ENCODE measurements at places on chromosomes 2 and 18.
A peak's percentile ranks its signal among the peaks of the same experiment; 100 is the strongest.

GRCh38 chr18:50266248-50266704, at the start of gene CFAP53:
TSS of gene CFAP53 (minus strand) at chr18:50266495. CDS start at chr18:50266404, 91 bp downstream.
- peak; percentile 95 for DNase-seq

- no peak for DNase-seq
Measured at GRCh38 chr2:149562324-149562723, 25.3 kb downstream of the MMADHC start.

GRCh38 chr2:12910431-12910830, 193.7 kb downstream of the TRIB2 start:
- no peak for DNase-seq

DNA sequence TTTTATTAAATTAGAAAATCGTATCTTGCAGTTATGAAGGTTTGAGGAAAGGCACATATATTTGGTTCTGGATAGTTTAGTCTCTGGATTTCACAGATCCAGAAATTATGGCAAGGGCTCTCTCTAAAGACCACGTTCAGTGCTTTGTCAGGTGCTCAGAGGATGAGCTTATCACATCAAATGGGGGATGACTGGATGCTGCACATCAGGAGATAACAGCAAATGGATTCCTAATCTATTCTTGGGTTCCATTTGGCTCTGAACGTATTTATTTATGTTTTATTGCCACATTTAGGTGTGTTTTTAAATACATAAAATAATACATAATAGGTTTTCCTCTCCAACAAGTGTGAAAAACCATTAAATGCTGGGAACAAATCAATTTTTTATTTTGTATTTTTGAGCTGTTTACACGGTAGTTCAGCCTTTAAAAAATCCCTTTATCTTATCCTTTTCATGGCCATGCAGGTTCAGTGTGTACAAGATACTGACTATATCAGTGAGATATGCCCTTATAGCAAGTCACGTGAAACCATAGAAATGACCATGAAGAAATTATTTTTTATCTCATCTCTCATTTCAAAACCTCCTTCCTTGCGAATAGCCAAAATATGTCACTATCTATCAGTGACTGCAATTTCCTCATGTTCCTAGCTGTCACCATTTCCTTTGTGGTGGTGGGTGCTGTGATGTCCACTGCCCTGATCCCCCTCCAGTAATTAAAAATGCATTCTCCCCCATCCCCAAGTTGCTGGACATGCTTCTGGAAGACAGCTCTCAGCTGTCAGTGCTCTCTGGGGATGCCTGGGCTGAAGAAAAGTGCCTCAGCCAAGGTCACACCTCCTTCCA, 25.9 kb upstream of the CXCR4 start:
- DNase-seq: no peak

GRCh38 chr18:78980777-78981380, 1.3 kb downstream of the SALL3 start:
- no peak for DNase-seq

DNA sequence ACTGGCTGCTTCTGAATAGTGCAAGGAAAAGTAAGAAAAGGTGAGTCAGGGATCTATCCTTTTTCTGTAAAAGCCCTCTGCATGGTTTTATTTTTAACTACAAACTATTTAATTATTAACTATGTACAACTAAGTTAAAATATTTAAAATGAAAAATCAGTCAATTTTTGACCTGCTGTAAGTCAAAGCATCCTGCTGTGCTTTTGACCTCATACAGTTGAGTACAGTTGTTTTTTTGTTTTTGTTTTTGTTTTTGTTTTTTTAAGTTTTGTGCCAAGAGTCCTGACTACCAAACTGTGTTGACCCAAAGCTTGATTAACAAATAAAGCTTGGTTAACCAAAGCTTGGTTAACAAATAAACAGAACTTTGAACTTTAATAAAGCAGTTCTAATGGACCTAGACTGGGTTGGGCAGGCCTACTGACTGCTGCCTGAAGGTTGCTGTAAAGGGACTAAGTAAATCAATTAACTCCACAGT, at the start of gene ACMSD:
Gene ACMSD, plus strand, starts transcription at position 474 of the 478 bp plus-strand sequence. CDS start 67 bp downstream, outside the sequence.
- DNase-seq: no peak

GRCh38 chr18:68472701-68473295, 242.1 kb downstream of the TMX3 start:
- no peak for DNase-seq

DNA sequence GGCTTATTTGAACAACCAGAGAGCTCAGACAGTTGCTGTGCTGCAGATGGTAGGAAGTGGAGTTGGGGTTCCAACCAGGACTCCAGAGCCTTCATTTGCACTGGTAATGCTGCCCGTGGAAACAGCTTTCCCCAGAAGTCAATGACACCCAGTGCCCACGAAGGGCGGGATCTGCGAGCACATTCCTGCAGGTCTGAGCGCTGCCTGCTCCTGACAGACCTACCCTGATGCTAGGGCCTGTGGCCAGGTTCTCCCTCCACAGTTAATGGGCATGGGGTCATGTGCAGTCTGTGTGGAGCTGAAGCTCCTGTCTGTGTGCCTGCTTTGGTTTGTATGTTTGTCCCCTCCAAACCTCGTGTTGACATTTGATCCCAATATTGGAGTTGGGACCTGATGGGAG, 299.0 kb upstream of the HS6ST1 start:
- DNase-seq: no peak

GRCh38 chr2:127047716-127048617, 59.0 kb downstream of the BIN1 start:
- DNase-seq: no peak

- DNase-seq: no peak
Measured at GRCh38 chr2:25286025-25286400, 55.7 kb downstream of the DNMT3A start.

DNA sequence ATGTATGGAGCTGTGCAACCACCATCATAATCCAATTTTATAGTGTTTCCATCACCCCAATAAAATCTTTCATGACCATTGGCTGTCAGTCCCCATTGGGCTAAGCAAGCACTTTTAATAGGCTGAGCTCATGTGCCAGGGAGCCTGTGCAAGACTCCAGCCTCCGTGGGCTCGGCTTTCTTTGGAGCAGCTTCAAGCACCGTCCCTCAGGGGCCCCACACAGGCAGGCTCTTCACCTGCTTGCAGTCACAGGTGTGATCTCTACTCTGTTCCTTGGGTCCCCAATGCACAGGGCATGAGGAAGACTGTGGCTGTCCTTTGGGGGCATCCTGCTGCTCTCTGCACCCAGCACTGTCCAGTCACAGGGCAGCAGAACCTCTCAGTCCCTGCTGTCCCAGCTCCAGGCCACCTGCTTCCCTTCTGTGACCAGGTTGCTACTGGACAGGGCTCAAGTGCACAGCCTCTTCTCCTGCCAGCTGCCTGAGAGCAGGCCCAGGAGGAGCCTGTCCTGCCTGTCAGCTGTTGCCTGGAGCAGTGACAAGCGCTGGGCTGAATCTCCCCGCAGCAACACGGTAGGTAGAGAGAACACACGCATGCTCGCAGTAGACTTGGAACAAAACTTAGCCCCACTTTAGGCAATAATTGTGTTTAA, 40.7 kb upstream of the TMEM131 start:
- DNase-seq: no peak

DNA sequence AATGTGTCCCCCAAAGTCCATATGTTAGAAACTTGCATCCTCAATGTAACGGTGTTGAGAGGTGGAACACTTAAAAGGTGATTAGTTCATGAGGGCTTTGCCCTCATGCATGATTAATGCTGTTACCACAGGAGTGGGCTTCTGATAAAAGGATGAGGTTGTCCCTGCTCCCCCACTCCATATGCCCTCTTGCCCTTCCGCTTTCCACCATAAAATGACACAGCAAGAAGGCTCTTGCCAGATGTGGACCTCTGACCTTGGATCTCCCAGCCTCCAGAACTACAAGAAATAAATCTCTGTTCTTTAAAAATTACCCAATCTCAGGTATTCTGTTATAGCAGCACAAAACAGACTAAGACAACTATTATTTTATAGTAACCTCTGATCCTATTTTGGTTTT, 412.1 kb downstream of the NBAS start:
- no peak for DNase-seq

GRCh38 chr2:71736091-71736861, 282.9 kb downstream of the DYSF start:
- DNase-seq: no peak

DNA sequence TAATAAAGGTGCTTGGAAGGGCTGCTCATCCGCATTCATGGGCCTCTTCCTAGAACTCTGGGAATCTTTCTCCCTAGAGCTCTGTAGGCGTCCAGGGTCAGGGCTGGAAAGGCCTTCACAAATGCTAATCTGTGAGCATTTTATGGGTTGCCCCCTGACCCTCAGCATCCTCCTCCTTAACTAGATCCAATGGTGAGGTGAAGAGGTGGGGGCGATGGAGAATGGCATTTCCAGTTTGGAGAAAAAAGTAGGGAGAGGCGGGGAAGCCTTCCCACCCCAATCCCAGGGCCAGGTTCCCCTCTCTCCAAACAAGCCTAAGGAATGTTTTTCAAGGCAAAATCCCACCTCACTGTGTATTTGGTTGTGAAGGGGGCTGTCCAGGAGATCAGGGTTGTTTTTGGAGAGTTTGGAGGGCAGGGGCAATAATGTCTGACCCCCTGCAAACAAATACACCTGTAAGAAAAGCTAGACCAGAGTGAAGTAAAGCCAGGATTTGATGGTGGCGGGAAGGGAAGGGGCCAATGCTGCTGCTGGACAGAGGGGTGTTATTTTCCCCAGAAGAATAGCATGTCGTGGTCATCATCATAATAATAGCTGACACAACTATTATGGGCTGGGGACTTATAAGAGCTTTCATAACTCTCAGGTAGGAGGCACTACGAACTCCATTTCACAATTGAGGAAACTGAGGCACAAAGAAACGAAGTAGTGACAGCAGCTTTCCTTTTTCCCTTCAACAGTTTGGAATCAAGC, 1.4 kb upstream of the MYCN start:
- DNase-seq: no peak

Data from naive B cell (primary cell).